Endodermal cell (in vitro differentiated cells): ENCODE measurements at places on chromosomes 6 and 20.

- no peaks in the 10 kb centered on the region for H3K4me1 ChIP-seq
- no peak overlapping the region for H3K27ac ChIP-seq
- no peaks in the 10 kb centered on the region for H3K27me3 ChIP-seq
- no peak overlapping the region for H3K4me3 ChIP-seq
Observed at GRCh38 chr20:48648482-48649051, 179.2 kb downstream of the PREX1 start.

GRCh38 chr6:42846505-42846904 is 32.9 kb upstream of the RPL7L1 start:
- H3K27ac ChIP-seq: no peak overlapping the region
- no peak for DNase-seq
- H3K36me3 ChIP-seq: no peaks in the 10 kb centered on the region
- no peak overlapping the region for H3K4me3 ChIP-seq
- H3K4me1 ChIP-seq: no peaks in the 10 kb centered on the region

GRCh38 chr20:64048402-64049044 is 916 bp downstream of the SOX18 start:
- H3K4me3 ChIP-seq: peak overlapping the region; percentile 68
- DNase-seq: peak; percentile 78
- peaks cover 16% of the 10 kb centered on the region for H3K4me1 ChIP-seq

GRCh38 chr6:12348530-12349511 is 58.7 kb downstream of the EDN1 start:
- DNase-seq: no peak
- H3K27ac ChIP-seq: no peak overlapping the region
- peaks cover 9% of the 10 kb centered on the region for H3K27me3 ChIP-seq
- H3K4me3 ChIP-seq: no peak overlapping the region
- no peaks in the 10 kb centered on the region for H3K4me1 ChIP-seq
- no peaks in the 10 kb centered on the region for H3K36me3 ChIP-seq

- H3K4me3 ChIP-seq: peak overlapping the region; percentile 77
- H3K27ac ChIP-seq: no peak overlapping the region
- peak; percentile 93 for DNase-seq
- no peaks in the 10 kb centered on the region for H3K4me1 ChIP-seq
- H3K36me3 ChIP-seq: no peaks in the 10 kb centered on the region
Observed at GRCh38 chr6:12289365-12289919, 719 bp upstream of the EDN1 start.

GRCh38 chr20:35009665-35010328 is 54.1 kb downstream of the MYH7B start:
- no peak overlapping the region for H3K27ac ChIP-seq
- H3K4me3 ChIP-seq: no peak overlapping the region
- no peaks in the 10 kb centered on the region for H3K4me1 ChIP-seq
- H3K36me3 ChIP-seq: peaks cover 88% of the 10 kb centered on the region
